ENCODE measurements at places on chromosomes 2 and 18.

GRCh38 chr18:10726198-10727068, 200.6 kb downstream of the NAPG start:
- DNase-seq: no peak

- DNase-seq: no peak
Observed at GRCh38 chr18:77133051-77133834, 660 bp upstream of the MBP start.

- DNase-seq: no peak
Observed at GRCh38 chr2:241489088-241489487, 19.3 kb downstream of the STK25 start.

GRCh38 chr2:207662203-207662602, 37.0 kb upstream of the METTL21A start:
- no peak for DNase-seq

DNA sequence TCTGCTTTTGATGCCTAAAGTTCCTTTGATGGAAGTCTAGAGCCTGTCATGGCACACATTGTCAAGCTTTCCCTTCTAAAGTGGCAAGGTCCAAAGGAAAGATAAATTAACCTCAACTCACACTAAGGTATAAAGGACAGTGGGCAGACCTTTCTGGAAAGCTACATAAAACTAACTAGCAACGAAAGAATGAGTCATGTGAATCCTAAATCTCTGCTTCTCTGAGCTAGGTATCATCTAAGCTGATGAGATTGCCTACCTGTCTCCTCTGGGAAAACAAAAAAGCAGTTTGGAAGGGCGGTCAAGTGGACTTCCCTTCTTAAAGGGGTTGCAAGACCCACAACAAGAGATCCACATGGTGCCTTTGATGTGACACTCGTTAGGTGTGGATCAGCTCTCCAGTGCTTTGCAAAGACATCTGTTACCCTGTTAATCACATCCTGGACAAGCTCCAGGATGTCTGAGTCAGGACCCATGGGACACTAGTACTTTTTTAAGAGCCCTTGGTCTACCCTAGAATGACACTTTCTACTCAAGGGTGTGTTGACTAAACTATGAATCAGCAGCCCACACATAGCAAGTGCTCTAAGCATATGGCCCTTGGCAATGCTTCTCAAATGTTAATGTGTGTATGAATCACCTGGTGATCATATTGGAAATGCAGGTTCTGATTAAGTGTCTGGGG, 173.5 kb downstream of the ALK start:
- peak; percentile 58 for DNase-seq

DNA sequence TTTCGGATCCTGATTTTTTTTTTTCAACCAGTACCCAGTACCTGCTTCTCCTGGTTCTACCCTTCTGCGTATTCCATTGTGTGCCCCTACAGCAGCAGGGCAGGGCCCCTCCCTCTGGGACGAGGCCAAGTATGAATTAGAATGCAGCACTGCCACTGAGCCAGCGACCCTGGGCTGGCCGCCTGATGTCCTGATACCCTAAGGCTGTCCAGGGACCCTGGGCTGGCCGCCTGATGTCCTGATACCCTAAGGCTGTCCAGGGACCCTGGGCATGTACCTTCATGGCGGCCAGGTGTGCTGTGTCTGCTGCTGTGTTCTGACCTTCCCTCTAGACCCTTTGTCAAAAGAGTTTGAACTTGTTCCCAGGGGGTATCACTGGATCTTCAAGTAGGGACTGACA, 42.9 kb downstream of the CABLES1 start:
- no peak for DNase-seq

All from AG09309 (cell line).